Activated CD8-positive, alpha-beta memory T cell treated with anti-CD3 and anti-CD28 coated beads for 48 hours (primary cell): ENCODE measurements at places on chromosomes 6 and 20.

DNA sequence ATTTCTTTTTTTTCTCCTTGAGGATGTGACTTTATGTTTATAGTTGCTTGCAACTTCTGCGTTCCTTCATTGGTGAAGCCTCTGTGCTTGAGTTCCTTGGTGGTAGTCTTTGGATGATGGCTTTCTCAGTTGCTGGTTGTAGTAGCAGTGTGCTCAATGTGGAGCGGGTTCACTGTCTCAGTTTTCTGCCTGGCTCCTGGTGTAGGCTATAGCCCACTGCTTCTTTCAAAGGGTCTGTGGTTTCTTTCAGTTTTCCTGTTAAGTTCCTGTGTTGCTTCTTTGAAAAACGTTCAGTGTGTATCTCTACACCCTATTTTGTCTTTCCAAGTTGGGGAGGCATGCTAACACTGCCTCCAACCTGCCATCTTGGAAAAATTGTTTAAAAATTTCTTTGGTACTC, 33.9 kb upstream of the ZBTB24 start:
- DNase-seq, result no peak

- DNase-seq, result no peak
These were observed 40.6 kb downstream of the SIRPA start for GRCh38 chr20:1935696-1936366.

DNA sequence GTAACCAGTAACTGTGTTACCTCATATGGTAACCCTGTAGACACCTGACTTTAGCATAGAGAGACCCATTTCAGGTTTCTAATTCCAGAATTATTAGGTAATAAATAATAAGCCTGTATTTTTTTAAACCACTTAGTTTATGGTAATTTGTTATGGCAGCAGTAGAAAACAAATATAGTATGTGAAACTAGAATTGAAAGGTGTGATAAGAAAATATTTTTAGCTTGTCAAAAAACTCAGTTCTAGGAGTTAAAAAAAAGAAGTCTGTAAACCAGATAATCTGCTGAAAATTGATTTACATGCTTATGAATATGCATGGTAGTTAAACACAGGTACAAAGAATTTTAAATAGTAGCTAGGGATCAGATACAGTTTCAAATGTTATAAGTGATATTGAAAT, 695.0 kb upstream of the GJE1 start:
- no peak for DNase-seq

GRCh38 chr6:167151648-167152047, 6.1 kb downstream of the GPR31 start:
- no peak for DNase-seq

DNA sequence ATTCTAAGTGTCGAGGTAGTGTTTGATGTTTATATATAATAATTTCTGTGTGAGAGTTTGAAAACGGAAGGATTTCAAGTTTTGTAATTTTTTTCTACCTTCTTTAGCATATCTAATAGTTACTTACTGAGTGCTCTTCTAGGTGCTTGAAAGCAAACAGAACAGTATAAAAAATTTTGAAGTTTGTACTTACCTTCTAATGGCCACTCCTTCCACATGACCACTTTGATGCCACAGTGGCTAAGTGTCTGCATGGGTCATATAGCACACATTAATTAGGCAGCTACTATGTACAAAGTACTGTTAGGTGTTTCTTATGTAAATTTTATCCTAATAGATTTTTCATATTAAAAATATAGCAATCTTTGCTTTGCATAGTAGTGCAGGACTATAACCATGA, 21.1 kb downstream of the RPRD1B start:
- no peak for DNase-seq

DNA sequence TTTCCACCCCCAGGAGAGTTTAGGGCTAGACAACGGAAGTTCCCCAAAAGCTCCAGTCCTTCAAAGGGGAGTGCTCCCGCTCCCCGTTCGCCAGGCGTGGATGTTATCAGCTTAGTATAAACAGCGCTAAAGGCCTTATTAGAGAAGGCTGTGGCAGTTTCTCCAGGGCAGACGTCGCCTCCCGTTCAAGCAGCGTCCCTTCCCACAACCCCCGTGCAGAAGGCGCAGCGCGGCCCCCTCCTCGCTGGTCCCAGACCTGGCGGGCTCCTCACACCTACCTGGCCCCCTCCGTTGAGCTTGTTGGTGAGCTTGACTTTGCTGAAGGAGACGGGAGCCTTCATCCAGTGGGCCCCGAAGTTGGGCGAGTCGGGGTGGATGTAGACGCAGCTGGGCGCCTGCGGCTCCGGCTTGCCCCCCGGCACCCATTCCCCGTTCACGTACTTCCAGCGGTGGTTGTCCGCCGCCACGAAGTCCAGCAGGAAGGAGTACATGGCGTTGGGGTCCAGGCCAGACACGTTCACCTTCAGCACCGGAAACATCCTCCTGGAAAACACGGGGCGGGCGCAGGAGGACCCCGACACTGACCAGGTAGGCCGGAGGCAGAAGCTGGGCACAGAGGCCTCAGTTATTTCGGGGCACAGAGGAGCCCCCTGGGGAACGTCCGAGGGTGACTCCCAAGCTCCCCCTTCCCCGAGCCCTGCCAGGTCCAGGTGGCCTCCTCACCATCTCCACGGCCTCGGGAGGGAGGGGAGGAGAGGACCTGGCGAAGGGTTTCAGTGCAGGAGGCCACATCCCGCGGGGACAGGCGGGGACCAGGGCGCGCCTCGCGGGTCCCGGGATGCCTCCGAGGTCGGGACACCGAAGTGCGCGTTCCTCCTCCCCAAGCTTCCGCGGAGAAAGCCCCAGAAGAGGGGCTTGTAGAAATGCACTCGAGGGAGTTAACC, 1.1 kb downstream of the TBXT start:
- DNase-seq, result no peak

- no peak for DNase-seq
These were observed 770 bp downstream of the KIF3B start for GRCh38 chr20:32278199-32278643.

GRCh38 chr6:80547827-80548226, 441.4 kb downstream of the BCKDHB start:
- DNase-seq, result no peak

DNA sequence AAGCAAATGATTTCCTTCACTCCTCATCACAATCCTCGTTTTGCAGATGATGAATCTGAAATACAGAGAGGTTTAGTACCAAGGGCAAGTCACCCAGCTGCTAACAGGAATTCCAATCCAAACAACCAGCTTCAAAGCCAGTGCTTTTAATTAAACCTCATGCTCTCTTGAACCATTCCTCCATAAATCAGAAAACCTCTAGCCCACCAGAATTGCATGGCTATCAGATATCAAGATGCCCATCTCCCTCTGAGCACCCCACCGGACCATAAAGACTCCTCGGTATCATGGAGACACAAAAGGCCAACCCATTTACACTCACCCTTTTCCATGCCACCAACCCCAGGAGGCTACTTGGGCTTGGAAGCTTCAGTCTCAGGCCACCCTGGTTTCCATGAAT, 46.0 kb downstream of the TFAP2A start:
- DNase-seq, result no peak

GRCh38 chr6:89267918-89268317, 47.2 kb downstream of the GABRR2 start:
- DNase-seq, result no peak

GRCh38 chr6:142621822-142622221, 320.0 kb downstream of the ADGRG6 start:
- no peak for DNase-seq

- no peak for DNase-seq
These were observed 727.8 kb downstream of the QKI start for GRCh38 chr6:164142322-164142721.

DNA sequence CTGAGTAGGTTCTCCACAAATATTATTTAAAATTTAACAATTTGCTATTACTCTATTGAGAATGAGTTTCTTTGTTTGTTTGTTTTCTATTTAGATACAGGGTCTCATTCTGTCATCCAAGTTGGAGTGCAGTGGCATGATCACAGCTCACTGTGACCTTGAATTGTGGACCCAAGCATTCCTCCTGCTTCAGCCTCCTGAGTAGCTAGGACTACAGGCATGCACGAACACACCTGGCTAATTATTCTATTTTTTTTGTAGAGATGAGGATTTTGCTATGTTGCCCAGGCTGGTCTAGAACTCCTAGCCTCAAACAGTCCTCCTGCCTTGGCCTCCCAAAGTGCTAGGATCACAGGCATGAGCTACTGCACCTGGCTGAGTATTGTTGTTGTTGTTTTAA, 122.2 kb downstream of the PHF3 start:
- DNase-seq, result no peak

DNA sequence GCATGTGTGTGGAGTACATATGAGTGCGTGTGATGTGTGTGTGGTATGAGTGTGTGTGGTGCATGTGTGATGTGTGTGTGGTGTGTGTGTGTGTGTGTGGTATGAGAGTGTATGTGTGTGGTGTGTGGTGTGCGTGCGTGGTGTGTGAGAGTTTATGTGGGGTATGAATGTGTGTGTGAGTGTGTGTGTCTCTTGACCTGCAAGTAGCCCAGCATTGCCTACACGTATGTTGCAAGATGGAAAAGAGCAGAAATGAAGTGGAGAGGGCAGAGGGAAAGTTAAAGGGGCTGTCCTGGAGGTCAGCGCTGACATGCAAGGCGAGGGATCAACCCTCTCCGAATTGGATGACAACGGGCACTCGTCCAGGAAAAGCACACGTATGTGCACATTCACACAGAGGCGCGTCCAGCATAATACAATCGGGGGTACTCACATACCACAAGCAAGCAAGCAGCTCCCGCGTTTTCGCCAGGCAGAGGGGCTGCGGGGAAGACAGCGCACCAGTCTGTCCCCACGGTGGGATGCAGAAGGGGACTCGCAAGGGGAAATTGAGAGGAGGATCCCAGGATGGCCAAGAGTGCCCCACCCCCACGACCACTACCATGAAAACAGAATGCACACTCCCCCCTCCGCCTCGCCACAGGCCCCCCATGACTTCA, 174.5 kb upstream of the AFDN start:
- DNase-seq, result no peak

- no peak for DNase-seq
These were observed 53.8 kb upstream of the VSTM2L start for GRCh38 chr20:37849156-37849555.

GRCh38 chr20:46159101-46159897, 41.2 kb downstream of the CD40 start:
- DNase-seq, result no peak

DNA sequence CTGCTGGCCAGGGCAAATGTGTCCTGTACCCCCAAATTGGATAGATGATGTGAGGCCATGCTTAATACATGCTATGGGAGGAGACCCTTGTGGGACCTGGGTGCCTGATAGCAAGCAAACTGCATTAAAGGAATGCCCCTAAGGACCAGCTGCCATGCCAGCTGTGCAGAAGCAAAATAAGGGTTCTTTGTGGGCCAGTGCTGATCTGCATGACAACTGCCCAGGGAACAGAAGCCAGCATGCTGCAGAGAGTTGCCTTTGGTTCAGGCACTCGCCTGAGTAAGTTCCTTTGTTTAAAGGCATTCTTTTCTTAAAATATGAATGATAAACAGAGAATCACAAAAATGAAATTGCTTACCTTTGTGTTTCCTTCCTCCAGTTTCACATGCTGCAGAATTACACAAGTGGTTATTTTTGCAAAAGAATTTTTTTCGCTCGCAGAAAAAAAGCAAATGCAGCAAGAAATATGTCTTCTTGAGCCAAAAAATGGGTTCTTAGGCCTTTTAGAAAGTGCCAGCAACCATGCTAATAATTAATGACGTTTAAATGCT, 6.9 kb upstream of the SYNDIG1 start:
- no peak for DNase-seq

GRCh38 chr20:49286689-49287551, 9.1 kb upstream of the ZNFX1 start:
- DNase-seq, result no peak

DNA sequence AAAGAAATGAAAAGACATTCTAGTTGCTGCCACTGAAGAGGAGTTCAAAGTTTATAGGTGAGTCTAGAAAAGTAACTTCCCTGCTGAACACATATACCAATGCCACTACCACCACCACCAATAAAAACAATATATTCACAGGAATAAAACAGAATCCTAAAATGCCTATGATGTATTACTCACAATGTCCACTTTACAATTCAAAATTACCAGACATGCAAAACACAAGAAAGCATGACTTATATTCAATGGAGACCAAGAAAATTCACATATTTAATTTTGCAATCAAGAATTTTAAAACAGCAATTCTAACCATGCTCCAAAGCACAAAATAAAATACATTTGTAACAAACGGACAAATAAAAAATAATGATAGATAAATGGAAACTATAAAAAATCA, 385.3 kb upstream of the RUNX2 start:
- no peak for DNase-seq

DNA sequence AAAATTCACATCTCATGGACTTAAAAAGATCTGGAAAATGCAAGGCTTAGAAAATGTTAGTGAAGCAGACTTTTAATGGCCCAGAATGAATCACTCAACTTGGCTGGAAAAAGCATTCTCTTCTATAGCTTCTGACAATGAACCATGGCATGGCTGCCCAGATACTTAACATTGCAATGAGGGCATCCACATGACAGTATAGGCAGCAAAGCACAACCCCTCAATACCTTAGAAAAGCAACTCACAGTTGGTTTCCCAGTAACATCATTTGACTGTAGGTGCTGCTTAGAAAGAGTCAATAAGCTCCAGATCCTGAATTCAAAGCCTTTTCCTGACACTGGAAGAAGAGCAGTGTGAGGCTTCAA, 155.8 kb downstream of the EYA4 start:
- no peak for DNase-seq

- DNase-seq, result no peak
These were observed 274.9 kb downstream of the HAO1 start for GRCh38 chr20:7665376-7665775.

DNA sequence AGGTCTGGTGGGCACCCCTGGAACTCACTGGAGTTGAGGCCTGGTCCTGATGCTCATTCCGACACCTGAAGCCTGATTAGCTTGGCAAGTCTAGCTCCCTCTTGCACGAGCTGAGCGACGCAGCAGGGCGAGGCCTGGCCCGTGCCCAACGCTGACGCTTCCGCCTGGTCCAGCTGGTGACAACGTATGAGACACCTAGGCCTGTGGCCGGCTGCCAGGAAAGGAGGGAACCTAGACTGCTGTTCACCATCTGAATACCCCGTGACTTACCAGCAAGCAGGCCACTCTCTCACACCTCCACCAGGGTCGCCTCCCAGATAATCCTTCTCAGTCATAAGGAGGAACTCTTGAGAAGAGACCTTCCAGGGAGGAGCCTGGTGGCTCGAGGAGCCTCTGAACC, 24.5 kb downstream of the YTHDF1 start:
- DNase-seq, result no peak

GRCh38 chr6:15380351-15380750, 134.5 kb downstream of the JARID2 start:
- no peak for DNase-seq
